Fibroblast of villous mesenchyme (primary cell): ENCODE measurements at places on chromosomes 11 and 22. TPM values are rescaled to one million over a fixed set of nuclear protein-coding genes. Genes with fewer than 3 reads are reported as not detected.
A peak's percentile ranks its signal among the peaks of the same experiment; 100 is the strongest.

The HEPN1 gene
- not detected in 2 replicates for total RNA-seq

GRCh38 chr11:18071098-18071705, 25.1 kb upstream of the TPH1 start:
- DNase-seq, result no peak

DNA sequence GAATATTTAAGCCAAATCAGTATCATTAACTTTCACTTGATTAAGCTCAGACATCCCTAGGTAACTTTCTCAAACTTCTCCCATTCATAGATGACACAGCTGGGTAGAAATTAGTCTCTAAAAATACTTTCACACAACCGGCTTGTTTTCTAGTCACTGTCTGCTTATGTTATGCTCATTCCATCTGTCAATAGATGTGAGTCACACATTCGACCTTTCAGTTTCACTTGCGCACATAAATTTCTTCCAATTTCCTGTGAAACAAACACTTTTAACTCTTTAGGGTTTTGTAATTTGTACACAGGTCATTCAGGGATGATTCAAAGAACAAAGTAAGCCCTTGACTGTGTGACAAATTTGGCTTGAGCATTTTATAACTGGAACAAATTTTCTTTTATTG, 723.0 kb downstream of the KCNA4 start:
- DNase-seq, result peak; percentile 74

The UPK2 gene
- not detected in 2 replicates for total RNA-seq

GRCh38 chr22:19664951-19665783, 49.1 kb upstream of the SEPTIN5 start:
- no peak for DNase-seq

- DNase-seq, result no peak
Measured at GRCh38 chr11:65552388-65552951, 5.7 kb downstream of the LTBP3 start.

The APOA4 gene
- not detected in 2 replicates for total RNA-seq

The AGBL2 gene
- 0.64 and 1.3 TPM in 2 replicates for total RNA-seq

The TREH gene
- not detected in 2 replicates for total RNA-seq

DNA sequence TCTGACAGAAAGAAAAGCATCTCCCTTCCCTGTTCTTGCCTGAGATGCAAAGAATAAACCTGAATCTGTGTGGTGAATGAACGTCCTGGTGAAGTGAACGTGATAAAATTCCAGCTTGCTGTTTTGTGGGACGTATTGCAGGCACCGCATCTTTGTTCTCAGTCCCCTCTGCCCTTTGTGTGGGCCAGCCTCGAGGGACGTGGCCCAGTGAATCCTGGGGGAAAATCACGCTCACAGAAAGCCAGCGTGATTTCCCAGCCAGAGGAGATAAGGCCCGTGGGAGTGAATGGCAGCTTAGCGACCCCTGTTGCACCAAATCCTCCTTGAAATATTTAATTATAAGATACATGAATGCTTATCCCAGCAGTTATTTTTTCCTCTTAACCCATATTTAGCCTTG, 129.1 kb downstream of the COMMD9 start:
- no peak for DNase-seq

DNA sequence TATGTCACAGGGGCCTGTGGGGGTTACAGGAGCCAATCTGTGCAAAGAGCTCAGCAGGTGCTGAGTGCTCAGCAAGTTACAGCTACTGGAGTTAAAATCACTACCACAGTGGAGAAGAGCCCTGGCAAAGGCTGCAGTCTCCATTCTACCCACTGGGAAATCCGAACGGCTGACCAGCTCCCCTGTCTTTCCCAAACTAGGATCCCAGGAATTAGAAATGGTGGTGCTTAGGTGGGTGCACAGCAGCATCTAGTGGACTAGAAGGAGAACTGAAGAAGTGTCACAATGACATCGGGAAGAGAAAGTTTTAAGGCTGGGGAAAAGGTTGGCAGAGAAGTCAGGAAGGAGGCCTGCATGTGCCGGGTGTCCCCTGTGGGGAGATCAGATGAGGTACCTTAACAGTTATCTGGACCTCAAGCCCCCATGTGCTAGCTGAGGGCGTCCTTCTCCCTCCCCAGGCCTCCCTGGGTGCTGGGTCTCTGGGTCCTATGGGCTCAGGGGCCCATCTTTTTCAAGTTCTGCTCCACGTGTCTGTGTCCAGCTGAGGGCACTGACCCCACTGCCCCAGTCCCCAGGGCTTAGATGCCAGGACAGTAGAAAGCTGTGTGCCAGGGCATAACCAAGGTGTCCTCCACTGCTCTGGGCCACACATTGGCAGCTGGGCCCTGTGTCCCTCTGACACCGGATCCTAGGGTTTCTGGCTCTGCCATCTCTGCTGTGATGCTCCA, 1.9 kb downstream of the PIWIL3 start:
- peak; percentile 58 for DNase-seq

The OSBP2 gene
- total RNA-seq, result 0.43 and 0.97 TPM in 2 replicates

GRCh38 chr11:17313349-17314231, 37.1 kb downstream of the NUCB2 start:
- DNase-seq, result no peak

DNA sequence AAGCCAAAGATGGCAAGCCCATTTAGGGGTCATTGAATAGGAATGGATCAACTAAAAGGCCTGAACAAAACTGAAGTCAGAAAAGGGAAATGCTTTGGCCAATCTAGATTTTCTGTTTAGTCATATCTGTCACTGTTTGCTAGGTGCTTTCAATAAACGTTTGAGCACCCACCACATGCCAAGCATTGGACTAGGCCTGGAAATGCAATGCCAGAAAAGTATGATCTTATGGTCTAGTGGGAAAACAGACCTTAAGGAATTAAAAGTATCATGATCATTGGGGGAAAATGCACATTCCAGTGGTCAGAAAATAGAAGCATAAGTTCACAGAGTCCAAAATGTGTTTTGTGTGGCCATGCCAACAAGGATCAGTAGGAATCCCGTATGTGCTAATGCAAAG, 76.8 kb upstream of the BIRC3 start:
- peak; percentile 29 for DNase-seq

DNA sequence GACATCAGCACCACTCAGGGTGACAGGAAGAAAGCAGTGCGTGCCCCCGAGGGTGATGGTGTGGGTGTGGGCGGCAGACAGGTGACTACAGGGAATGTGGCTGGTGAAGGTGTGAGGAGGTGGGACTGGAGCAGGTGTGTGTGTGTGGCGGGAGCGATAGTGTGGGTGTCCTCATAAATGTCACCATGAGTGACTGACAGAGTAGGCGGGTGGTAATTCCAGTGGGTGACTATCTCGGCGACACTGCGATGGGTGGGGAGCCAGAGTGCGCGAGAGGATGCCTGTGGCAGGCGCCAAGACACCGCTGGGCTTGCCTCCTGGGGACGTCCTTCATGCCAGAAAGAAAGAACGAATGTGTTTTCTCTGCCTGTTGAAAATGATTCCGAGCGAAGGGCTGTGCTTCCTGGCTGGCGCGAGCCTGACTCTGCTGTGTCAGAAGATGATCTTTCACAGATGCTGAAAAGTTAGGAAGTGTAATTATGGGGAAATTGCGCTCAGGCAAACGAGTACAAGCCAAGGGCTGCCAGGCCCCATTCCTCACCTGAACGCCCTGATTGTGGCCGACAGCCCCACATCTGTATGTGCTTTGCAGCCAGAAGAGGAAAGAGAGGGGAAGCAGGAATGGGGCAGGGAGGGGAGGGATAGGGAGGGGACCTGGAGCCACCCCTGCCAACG, 98.8 kb upstream of the CD82 start:
- DNase-seq, result no peak
